ENCODE measurements at places on chromosomes 16 and 17.

GRCh38 chr17:59504821-59505220 is 60.6 kb upstream of the DHX40 start:
- DNase-seq = no peak

DNA sequence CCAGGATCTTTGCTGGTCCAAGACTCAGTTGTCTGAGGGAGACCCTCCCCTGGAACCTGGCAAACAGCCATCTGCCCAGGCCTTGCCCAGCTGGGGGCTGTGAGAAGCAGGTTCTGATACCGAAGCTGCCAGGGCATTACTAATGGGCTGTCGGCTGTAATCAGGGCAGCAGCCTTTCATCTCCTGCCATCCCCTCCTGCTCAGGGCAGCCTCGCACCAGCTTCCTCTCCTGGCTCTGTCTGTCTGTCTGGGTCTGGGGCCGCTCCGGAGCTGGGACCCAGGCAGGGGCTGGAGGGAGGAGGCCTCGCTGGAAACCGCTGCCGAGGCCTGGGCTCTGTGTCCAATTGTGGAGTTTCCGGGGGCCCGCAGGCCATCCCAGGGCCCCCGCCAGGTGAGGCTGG is 21.6 kb upstream of the BRD7 start:
- DNase-seq = no peak

- DNase-seq = no peak
These were observed 9.7 kb downstream of the HNF1B start for GRCh38 chr17:37735165-37735564.

- DNase-seq = no peak
These were observed 4.3 kb upstream of the CCDC154 start for GRCh38 chr16:1448536-1449116.

DNA sequence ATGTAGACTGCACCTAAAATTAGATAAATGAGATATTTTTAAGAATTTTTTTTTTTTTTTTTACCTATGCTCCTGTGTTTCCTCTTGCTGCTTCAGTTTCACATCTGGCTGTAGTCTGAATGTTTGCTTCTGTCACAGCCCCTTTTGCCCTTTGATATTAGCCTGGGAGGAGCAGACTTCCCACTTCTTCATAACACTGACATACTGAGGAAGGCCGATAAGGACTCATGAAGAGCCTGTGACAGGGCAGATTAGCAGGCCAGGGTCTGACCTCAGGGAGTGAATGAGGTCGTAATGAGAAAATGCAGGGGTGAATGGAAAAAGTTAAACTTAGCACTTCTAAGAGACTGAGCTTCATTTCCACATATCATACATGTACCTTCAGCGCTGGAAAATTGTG is at the start of gene SLFN14:
TSS of gene SLFN14 (minus strand) at position 117 of the 400 bp plus-strand sequence. CDS start 2,757 bp downstream, outside the sequence.
- DNase-seq = no peak
